ENCODE measurements at places on chromosomes 7 and 10.

DNA sequence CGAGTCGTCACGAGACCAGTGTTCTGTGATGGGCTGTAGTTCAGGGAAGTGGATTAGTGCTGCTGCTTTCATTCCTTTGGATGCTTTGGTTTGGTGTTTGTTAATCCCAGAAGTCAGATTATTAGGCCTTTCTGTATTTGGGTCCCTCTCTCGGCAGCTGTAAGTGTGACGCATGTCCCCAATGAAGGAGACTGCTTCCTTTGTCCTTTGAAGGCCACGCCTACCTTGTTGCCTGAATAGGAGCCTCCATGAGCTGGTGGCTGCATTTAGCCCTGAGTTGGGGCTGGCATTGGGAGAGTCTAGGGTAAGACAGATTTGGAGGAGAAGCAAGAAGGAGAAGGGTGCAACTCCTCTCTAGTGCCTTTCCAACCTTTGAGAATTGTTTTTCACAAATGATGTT, 34.5 kb downstream of the DOCK1 start:
- no peak for DNase-seq

DNA sequence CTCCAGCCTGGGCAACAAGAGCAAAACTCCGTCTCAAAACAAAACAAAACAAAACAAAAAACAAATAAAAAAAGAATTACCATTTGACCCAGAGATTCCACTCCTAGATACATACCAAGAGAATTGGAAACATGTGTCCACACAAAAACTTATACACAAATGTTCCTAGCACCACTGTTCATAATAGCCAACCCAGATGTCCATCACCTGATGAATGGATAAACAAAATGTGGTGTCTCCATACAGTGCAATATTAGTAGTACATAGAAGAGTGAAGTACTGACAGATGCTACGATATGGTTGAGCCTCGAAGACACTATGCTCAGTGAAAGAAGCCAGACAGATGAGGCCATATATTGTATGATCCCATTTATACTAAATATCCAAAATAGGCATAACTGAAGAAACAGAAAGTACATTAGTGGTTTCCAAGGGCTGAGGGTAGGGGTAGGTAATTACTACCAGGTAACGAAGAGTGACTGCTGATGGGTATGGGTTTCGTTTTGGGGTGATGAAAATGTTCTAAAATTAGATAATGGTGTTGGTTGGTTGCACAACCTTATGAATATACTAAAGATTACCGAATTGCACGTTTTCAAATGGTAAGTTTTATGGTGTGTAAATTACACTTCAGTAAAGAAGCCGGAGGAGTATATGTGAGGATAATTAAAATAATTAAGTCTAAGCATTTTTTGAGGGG, 20.0 kb downstream of the MYO1G start:
- no peak for DNase-seq

DNA sequence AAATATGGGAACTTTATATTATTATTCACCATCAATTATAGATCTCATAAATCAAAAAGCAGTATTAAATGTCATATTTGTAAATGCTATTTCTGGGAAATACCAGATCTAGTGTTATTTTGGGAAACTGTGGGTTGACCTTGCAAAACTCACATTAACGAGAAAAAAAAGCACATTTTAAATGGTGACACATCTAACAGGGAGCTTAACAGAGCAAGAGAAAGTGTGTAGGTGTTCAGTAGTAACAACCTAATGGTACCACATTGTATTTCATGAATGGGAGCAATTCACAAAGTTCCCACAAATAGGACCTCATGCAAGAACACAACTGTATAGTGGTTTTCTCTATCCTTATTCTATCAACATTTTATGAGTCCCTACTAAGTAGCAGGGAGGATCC, 26.2 kb upstream of the HDAC9 start:
- no peak for DNase-seq

DNA sequence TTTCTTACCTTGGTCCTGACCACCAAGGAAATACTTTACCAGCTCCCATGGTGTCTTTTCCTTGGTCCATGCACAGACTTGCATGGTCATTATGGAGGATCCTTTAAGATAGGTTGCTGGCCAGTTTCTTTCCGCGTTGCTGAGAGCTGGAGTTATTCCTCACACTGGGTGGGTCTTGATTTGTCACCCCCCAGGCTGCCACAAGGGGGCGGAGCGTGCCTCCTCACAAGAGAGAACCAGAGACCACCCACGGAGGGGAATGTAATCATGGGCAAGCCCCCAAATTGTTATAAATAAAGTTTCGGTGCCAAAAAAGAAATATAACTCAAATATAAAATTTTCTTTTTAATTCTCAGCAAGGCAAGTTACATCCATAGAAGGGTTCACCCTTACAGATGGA, 10.5 kb upstream of the TRIM24 start:
- no peak for DNase-seq

- no peak for DNase-seq
Observed at GRCh38 chr10:46301056-46301645, 14.4 kb downstream of the ANTXRL start.

- no peak for DNase-seq
Observed at GRCh38 chr10:49666685-49667084, 12.8 kb upstream of the C10orf53 start.

- DNase-seq: no peak
Observed at GRCh38 chr7:67413670-67414069, 417.0 kb downstream of the TYW1 start.

- DNase-seq: no peak
Observed at GRCh38 chr10:88270871-88271713, 312.0 kb downstream of the RNLS start.

DNA sequence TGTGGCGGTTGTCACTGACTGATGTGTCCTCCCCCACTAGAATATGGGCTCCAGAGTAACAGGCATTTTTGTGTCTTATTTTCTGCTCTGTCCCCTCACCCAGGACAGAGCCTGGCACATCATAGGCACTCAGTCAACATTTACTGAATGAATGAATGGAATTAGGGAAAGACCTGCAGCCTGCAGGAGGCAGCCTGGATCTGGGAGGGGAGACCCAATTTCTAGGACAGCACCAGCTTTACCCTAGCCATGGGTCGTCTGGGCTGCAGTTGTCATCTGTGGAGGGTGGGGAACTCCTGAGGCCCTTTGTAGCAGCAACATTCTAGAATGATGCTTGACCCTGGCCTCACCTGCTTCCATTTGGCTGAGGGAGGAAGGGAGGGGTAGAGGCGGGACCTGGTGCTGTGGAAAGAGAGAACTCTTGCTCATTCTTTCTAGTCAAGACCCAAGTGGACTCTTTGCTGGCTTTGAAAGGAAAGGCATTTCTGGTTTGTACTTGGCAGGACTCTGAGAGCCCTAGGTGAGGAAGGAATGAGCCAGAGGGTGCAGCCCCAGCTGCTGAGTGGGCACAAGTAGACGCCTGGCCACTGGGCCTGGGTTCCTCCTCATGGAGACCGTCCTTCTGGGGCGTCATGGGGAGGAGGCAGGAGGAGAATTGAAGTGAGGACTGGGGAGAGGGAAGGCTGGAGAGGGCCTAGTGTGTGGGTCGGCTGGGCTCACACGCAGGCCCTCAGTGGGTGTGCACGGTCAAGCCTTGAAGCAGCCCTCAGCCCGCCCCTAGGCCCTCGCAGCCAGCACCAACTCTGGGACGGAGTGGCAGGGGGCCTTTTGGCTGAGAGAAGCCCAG, 8.9 kb downstream of the FGF8 start:
- DNase-seq: no peak

- no peak for DNase-seq
Observed at GRCh38 chr10:11074536-11075267, 57.0 kb downstream of the CELF2 start.

DNA sequence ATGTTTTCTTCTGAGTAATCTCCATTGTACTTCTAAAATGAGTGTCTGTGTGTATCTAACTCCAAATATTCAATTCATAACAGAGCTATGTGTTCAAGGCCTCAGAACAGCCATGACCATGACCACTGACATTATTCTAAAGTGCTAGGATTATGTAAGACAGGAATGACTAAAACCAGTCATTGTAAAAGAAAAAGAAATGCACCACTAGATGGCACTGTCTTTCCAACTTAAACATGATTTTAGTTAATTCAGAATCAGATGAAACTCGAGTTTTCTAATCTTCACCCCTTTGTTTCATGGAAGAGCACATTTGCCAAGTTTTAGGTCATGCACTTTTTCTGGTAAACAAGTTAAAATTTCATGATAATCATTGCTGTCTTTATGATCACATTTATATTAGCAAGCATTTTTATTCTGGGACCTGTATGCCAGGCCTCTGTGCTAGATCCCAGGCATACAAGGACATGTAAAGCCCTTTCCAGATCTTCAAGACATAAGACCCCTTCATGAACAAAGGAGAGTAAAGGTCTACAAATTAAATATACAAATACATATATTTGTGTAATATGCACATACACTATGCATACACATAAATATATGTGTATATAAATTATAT, 26.1 kb upstream of the RSU1 start:
- DNase-seq: no peak

- DNase-seq: no peak
Observed at GRCh38 chr7:27115221-27116026, 12.9 kb upstream of the HOXA2 start.

DNA sequence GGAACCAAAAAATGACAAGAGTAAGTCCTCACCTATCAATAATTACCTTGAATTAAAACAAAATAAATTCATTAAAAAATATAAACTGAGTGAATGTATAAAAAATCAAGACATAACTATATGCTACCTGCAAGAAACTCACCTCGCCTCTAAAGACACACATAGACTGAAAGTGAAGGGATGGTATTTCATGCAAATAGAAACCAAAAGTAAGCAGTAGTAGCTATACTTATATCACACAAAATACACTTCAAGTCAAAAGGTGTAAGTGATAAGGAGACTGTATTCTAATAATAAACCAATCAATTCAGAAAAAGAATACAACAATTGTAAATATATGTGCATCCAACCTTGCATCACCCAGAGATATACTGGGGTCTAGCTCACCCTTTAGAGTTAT, 332.6 kb downstream of the SH2D4B start:
- no peak for DNase-seq

DNA sequence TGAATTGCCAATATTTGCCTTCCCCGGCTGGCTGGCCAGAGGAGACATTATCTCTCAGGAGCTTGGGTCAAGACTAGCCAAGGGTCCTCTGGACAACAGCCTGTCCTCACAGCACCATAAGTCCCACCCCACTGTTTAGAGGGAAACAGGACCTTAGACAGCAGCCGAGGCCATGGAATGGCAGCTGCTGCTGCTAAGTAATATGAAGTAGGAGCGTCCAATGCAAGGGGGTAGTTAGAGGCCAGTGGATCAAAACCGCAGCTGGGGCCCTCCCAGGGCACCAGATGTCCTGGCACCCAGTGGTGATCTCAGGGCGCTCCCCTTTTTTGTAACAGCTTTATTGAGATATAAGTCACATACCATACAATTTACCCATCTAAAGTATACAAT, 12.9 kb upstream of the KCP start:
- no peak for DNase-seq

GRCh38 chr7:69245646-69246045, 352.6 kb upstream of the AUTS2 start:
- DNase-seq: no peak

DNA sequence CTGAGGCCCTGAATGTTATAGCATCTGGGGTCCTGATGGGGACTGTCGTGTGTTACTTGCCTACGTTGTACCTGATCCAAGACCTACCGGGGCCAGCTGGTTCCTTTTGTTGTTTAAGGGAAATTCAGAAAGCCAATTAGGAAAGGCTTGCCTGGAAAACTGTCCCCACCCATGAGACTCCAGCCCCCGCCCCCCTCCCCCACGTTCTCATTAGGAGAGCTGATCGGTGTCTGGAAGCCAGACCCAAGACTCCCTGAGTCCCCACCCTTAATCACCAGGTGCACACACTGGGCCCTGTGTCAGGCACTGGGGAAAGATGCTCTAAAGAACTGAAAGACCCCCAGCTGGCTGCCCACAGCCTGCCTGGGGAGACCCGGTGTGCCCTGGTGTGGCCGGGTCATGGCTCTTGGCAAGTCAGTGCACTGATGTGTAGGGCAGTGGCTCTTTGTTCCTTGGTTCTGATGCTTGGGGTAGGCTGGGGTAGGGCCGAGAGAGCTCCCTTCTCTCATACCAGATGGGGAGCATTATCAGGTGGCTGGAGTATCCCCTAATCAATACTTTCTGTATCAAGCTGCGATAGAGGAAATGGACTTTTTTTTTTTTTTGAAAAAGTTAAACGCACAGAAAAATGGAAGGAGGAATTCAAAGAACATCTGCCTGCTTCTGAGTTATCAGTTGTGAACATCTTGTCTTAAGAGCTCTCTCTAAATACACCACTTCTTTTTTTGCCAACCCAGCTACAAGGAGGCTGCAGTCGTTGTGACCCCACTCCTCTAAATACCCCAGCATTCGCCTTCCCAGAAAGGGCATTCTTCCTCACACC, 16.9 kb downstream of the TSPAN15 start:
- no peak for DNase-seq

- DNase-seq: no peak
Observed at GRCh38 chr7:40541336-40541735, 406.5 kb downstream of the SUGCT start.

DNA sequence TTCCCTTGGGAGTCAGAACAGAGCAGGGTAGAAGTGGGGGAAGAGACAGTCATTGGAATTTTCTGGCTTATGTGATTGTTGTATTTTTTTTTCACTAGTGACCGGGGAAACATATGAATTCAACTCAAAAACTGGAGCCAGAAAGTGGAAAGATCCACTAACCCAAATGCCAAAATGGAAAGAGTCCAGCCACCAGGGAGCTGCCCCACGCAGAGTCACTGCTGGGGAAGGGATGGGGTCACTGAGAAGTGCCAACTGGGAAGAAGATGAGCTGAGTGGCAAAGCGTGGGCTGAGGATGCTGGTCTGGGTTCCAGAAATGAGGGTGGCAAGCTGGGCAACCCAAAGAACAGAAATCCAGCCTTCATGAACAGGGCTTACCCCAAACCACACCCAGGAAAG, 69.2 kb downstream of the CDHR3 start:
- DNase-seq: no peak

DNA sequence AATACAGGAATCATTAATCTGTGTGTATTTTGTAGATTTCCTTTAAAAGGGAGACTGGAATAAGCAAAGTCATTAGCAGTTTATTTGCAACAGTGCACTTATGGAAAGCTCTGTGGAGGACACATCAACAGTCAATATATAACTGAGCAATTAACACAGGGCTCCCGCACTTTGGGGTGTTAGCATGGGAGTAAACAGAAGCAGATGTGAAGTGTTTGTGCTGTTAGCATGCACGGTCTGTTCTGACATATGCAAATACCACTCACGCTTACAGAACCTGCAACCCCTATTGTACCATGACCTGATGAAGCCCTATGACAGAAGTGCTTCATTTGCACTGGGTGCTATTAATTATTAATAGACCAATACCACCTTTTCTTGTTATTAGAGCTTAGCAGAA, 118.9 kb downstream of the PPP1R3A start:
- no peak for DNase-seq

DNA sequence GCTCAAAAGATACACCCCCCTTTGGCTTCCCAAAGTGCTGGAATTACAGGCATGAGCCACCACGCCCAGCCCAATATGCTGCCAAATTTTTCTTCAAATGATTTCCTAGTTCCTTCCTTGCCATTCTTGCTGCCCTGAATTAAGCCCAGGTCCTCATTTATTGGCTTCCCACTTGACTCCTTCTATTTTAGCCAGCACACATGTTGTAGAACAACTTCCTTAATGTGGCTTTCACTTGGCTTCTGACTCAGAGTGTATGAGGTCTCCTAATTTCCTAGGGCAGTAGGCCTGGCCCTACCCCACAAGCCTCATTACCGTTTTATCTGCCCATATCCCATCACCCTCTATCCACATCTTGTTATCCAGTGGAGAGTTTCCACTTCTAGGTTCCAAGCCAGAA, 21.8 kb upstream of the HIPK2 start:
- DNase-seq: no peak

- DNase-seq: no peak
Observed at GRCh38 chr7:17696422-17696821, 243.9 kb downstream of the SNX13 start.

Measured in cortex of kidney (tissue), 1 donor.